ENCODE measurements at places on chromosomes 6 and 20. TPM values are rescaled to one million over a fixed set of nuclear protein-coding genes. Genes with fewer than 3 reads are reported as not detected.

Gene CPNE1
- total RNA-seq: 208 TPM

Gene MMP24
- not detected for total RNA-seq

Gene ALDH5A1
- total RNA-seq: 0.21 TPM

Gene RCAN2
- total RNA-seq: 83.4 TPM

Gene ENPP5
- 0.53 TPM for total RNA-seq

DNA sequence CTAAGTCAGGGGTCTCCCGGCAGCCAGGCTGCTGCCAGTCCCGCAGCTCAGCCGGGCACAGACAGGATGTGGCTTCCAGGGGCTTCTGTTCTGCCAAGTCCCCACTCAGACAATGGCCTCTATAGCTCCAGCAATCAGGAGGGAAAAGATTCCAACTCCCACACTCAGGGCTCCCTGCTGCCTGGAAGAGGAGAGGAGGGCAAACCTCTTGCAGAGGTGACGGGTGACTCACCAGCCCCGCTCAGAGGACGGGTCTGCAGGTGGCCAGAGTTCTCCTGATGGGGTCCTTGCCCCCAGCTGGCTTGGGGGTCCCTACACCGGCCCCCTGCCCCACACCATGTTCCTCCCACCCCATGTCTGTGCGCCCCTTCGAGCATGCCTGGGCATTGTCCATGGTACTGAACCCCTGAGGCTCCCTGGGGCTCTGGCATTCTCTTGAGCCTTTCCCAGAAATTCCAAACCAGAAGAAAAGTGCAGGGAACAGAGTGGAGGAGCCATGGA, 32.6 kb downstream of the NTSR1 start:
- no peak overlapping the region for H3K4me3 ChIP-seq
- no peaks in the 10 kb centered on the region for H3K36me3 ChIP-seq
- no peaks in the 10 kb centered on the region for H3K4me1 ChIP-seq
- DNase-seq: no peak
- H3K27me3 ChIP-seq: no peaks in the 10 kb centered on the region

GRCh38 chr20:54549658-54550326, 74.4 kb downstream of the DOK5 start:
- H3K4me1 ChIP-seq: no peaks in the 10 kb centered on the region
- H3K4me3 ChIP-seq: no peak overlapping the region
- no peak overlapping the region for H3K27ac ChIP-seq
- no peak for DNase-seq
- H3K27me3 ChIP-seq: no peaks in the 10 kb centered on the region
- no peaks in the 10 kb centered on the region for H3K36me3 ChIP-seq

- no peak for DNase-seq
- H3K27ac ChIP-seq: no peak overlapping the region
- H3K4me3 ChIP-seq: no peak overlapping the region
- H3K27me3 ChIP-seq: no peaks in the 10 kb centered on the region
- H3K4me1 ChIP-seq: no peaks in the 10 kb centered on the region
These were observed 27.4 kb downstream of the UBE3D start for GRCh38 chr6:83038246-83038645.

DNA sequence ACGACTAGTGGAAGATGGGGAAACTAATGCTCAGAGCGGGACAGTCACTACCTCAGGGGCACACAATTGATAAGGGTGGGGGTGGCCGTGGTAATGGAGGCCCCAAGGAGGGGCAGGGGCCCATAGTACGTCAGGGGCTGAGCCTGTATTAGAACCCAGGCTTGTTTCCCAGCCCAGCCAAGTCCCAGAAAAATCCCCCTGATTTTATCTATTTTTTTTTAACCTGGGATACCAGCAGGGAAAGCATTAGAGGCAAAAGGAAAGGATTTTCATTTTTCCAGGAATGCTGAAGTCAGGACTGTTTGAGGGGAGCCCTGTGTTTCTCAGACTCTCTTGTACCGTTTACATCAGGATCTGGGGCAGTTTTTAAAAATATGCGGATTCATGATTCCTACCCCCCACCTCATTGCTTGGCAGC, 382 bp downstream of the MYH7B start:
- H3K27me3 ChIP-seq: no peaks in the 10 kb centered on the region
- H3K4me3 ChIP-seq: peak overlapping the region; percentile 74
- peaks cover 4% of the 10 kb centered on the region for H3K4me1 ChIP-seq
- DNase-seq: no peak

DNA sequence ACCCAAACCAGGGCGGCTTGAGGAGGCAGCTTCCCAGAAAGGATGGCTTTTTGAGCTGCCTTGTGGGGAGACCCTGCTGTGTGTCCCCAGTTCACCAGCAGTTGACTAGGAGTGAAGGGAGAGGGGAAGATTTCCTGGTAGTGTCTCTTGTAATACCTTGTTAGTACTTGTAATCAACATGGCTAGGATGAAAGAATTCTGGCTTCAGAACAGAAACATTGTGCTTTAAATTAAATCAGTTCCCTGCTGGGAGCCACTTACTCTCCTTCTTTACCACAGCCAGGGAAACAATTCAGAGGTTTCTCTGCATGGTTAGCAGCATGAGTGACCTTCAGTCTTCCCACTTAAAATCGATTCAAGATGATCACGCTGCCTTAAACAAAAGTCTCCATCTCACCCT, 525.4 kb upstream of the ID4 start:
- H3K36me3 ChIP-seq: no peaks in the 10 kb centered on the region
- no peak for DNase-seq
- H3K27me3 ChIP-seq: no peaks in the 10 kb centered on the region
- no peak overlapping the region for H3K4me3 ChIP-seq
- H3K4me1 ChIP-seq: no peaks in the 10 kb centered on the region

DNA sequence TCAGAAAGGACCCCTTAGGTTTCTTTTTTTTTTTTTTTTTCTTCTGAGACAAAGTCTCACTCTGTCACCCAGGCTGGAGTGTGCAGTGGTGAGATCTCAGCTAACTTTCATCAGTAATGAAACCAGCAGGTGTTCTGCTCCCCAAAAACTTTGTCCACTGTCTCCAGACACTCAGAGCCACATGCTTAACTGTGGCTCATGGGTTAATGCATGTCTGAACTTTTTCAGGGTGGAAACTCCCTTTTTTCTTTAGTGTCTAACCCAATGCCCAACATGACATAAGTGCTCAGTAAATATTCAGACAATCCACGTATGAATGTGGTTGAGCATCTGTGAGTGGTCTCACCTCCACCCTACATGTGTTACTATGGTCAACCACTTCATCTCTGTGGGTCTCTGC, 45.4 kb downstream of the MYB start:
- H3K4me1 ChIP-seq: no peaks in the 10 kb centered on the region
- no peak for DNase-seq
- H3K4me3 ChIP-seq: no peak overlapping the region
- H3K27me3 ChIP-seq: no peaks in the 10 kb centered on the region

GRCh38 chr20:23190557-23190956, 104.4 kb upstream of the CD93 start:
- H3K4me3 ChIP-seq: no peak overlapping the region
- H3K27ac ChIP-seq: no peak overlapping the region
- no peak for DNase-seq
- H3K4me1 ChIP-seq: no peaks in the 10 kb centered on the region
- no peaks in the 10 kb centered on the region for H3K27me3 ChIP-seq

DNA sequence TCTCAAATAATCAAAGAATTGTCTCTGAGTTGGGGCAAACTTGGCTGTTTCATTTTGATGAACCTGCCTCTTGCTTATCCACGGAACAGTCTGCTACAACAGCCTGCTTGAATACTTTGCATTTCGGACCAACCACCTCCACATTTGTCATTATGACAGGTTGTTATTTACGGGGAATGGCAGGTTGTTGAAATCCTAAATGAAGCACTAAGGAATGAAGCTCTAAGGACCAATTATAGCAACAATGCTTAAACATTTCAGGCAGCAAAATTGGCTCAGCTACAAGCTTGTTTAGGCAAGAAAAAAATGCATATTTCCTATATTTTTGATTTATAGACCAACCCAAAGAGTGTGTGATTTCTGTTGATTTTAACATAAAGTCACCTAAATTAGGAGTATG, 84.5 kb downstream of the MAP3K7 start:
- no peaks in the 10 kb centered on the region for H3K27me3 ChIP-seq
- DNase-seq: no peak
- H3K4me1 ChIP-seq: no peaks in the 10 kb centered on the region
- no peak overlapping the region for H3K27ac ChIP-seq

DNA sequence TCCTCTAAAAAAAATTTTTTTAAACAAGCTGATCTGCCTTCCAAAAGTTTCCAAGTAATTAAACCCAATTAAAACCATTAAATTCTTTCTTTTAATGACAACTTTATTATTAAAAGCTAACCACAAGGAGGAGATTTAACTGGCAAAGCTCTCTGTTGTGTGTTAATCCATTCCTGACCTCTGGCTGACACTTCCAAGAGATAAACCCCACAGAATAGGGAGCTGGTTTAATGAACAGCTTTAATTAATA, 230.8 kb downstream of the EYA2 start:
- H3K27ac ChIP-seq: peak overlapping the region; percentile 46
- no peak overlapping the region for H3K4me3 ChIP-seq
- no peaks in the 10 kb centered on the region for H3K27me3 ChIP-seq
- no peaks in the 10 kb centered on the region for H3K36me3 ChIP-seq

DNA sequence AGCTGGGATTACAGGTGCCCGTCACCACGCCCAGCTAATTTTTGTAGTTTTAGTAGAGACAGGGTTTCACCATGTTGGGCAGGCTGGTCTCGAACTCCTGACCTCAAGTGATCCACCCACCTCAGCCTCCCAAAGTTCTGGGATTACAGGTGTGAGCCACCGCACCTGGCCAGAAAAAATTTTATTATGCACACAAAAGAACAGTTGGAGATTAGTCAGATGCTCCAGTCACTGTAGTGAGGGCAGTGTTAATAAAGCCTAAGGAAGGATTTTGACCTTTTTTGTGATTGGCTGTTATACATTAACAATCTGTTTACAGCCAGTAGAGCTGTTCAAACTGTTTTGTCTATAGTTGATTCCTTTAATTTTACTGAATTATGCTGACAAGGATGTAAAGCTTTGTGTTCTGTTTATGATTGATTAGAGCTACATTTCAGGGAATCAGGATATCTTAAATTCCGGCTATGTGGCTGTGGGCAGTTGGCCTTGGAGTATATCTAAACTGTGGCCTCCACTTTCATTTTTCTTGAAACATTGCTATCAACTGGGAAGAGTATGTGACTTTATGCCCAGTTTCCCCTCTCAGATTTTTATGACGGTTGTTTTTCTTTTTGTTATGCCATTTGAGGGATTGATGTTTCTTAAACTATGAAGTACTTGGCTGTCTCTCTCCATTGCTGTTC, 9.9 kb downstream of the ZSWIM3 start:
- DNase-seq: no peak
- H3K27me3 ChIP-seq: no peaks in the 10 kb centered on the region
- no peaks in the 10 kb centered on the region for H3K4me1 ChIP-seq
- H3K36me3 ChIP-seq: no peaks in the 10 kb centered on the region
- H3K27ac ChIP-seq: no peak overlapping the region
- no peak overlapping the region for H3K4me3 ChIP-seq

DNA sequence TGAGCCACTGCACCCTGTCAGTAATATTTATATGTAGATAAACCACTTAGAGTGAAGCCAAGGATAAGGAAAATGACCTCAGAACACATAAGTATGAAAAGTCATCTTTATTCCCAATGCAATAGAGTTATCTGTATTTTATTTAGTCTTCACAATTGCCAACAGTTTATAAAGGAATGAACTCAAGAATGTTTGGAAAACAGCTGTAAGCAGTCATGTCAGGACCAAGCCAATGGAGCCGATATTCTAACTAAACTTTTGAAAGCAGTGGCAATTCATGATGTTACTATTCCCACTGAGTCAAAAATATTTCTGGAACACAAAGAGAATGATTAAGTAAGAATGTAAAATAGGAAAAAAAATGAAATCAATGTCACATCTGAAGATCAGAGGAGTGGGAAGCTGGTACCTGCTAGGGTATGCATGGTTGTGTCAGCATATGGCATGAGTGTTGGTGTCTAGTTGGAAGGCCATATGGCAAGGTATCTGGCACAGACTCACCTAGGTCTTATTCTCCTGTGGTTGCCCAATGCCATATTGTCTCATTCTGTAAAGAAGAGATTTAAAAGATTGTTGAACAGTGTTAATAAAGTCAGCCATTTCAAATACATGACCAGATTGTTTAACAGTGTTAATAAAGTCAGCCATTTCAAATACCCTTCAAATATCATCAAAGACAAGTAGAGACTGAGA, 118.2 kb downstream of the ADAT2 start:
- no peaks in the 10 kb centered on the region for H3K4me1 ChIP-seq
- no peak overlapping the region for H3K27ac ChIP-seq
- no peaks in the 10 kb centered on the region for H3K27me3 ChIP-seq
- no peak for DNase-seq
- no peaks in the 10 kb centered on the region for H3K36me3 ChIP-seq

DNA sequence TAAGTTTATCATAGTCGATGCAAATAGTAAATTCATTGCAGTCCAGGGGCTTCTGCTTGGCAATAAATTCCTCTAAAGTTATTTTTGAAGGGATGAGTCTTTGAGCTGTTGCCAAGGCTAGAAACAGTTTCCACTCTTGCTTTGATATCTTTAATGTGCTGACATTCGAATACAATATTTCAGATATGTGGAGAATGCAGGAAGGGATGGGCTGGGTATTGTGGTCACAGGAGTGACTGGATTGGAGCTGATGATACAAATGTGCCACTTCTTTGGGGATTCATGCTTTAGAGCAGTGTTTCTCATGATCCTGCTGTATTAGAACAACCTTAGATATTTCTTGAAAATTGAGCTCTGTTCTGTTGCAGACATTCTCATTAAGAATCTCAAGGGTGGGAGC, 139.0 kb downstream of the PRDM13 start:
- no peaks in the 10 kb centered on the region for H3K36me3 ChIP-seq
- DNase-seq: no peak
- no peak overlapping the region for H3K27ac ChIP-seq
- H3K4me1 ChIP-seq: no peaks in the 10 kb centered on the region
- H3K4me3 ChIP-seq: no peak overlapping the region

- peaks cover 9% of the 10 kb centered on the region for H3K36me3 ChIP-seq
- no peaks in the 10 kb centered on the region for H3K27me3 ChIP-seq
- DNase-seq: peak; percentile 80
- no peak overlapping the region for H3K4me3 ChIP-seq
These were observed 27.8 kb downstream of the SPATA2 start for GRCh38 chr20:49887251-49888211.

DNA sequence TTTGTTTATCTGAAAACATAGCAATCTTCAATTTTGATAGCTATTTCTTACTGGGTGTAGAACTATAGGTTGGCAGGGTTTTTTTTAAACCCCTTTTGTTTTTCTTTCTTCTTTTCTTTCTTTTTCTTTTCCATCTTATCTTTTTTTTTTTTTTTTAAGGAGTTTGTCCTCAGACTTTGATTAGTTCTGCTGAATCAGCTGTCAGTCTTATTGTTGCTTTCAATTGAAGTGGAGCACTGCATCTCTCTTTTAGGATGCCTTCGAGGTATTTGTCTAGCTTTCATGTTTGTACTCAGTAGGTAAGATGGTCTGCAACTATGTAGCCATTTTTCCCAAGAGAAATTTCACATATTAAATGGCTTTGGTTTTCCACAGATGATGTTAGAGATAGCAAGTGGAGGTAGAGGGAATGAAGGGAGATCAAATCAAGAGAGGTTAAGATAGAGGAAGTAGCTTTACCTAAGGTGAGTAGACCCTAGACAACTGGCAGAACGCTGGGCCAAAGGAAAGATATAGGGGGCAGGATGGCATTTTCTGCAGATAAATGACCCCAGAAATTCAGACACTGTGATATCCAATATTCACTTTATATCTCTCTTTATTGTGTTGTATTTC, 137.1 kb downstream of the BCAS1 start:
- no peaks in the 10 kb centered on the region for H3K4me1 ChIP-seq
- DNase-seq: no peak
- H3K36me3 ChIP-seq: no peaks in the 10 kb centered on the region
- H3K4me3 ChIP-seq: no peak overlapping the region

GRCh38 chr6:13803581-13803980, 10.8 kb downstream of the MCUR1 start:
- no peak overlapping the region for H3K4me3 ChIP-seq
- peaks cover 58% of the 10 kb centered on the region for H3K36me3 ChIP-seq
- no peak overlapping the region for H3K27ac ChIP-seq
- H3K4me1 ChIP-seq: no peaks in the 10 kb centered on the region
